ENCODE measurements at places on chromosomes 11 and 22. TPM values are rescaled to one million over a fixed set of nuclear protein-coding genes. Genes with fewer than 3 reads are reported as not detected.

DNA sequence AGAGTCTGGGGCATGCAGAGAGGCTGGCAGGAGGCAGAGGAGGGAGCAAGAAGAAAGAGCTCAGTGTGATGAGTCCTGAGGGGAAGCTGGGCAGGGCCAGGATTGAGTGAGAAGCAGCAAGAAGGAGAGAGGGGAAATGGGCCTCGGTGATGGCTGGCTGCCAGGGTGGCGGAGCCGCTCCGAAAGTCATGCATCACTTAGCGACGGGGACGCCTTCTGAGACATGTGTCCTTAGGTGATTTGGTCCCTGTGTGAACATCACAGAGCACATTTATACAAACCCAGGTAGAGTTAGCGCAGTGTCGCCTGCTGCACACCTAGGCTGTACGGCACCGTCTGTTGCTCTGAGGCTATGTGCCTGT lies 15.1 kb downstream of the TBC1D22A start:
- DNase-seq, result no peak

MAP6 gene
- 0.44 TPM for total RNA-seq

PARVG gene
- total RNA-seq, result not detected

DNA sequence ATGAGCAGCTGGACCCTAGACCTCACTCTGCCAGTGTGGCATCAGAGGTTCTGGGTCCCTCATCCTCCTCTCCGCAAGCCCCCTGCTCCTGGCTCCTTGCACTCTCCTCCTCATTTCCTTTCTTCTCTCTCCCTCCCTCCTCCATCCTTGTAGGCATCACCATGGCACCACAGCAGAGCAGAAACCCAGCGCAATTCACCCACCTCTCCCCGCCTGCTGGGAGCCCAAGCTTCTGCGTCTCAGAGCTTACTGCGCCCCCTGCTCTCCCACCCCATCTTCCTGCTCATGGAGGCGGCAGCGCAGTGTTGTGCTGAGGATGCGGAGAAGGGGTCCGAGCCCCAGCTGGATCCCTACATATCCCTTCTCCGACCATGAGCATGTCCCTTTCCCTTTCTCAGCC lies 1.7 kb downstream of the CHRM1 start:
- no peak for DNase-seq

DNA sequence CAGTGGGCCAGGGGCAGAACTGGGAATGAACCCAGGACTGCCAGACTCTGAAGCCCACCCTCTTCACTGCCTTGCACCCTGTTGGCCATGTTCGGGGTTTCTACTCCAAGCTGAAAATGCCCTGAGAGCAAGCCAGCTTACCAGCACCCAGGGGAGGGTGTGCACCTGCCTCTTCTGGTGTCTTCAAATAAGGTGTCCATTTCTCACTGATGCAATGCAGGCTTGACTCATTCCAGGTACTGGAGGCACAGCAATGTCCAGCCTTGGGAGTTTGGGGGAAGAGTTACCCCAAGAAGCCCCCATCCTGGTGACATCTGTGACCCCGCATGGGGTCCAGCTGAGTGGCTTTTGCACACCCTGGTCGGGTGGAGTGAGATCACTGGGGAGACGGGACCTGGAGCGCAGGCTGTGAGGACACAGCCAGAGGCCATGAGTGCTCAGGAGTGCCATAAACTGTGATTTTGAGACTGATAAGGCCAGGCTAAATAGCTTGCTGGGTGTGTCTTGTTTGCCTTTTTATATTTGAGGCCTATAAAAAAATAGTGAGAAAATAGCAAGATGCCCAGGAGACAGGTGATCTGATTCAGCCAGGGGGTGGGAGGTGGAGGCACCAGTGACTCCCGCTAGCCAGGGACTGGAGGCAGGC lies 4.6 kb upstream of the CERK start:
- DNase-seq, result no peak

DNA sequence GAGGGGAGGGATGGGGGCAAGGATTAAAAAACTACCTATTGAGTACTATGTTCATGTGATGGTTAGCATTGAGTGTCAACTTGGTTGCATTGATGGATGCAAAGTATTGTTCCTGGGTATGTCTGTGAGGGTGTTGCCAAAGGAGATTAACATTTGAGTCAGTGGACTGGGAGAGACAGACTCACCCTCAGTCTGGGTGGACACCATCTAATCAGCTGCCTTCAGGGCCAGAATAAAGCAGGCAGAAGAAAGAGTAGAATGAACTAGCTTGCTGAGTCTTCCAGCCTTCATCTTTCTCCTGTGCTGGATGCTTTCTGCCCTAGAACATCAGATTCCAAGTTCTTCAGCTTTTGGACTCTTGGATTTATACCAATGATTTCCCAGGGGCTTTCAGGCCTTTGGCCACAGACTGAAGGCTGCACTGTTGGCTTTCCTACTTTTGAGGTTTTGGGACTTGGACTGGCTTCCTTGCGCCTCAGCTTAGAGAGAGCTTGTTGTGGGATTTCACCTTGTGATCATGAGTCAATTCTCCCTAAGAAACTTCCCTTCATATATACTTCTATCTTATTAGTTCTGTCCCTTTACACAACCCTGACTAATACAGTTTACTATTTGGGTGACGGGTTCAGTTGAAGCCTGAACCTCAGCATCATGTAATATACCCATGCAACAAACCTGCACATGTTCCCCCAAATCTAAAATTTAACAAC lies 70.2 kb downstream of the MTNR1B start:
- no peak for DNase-seq

DNA sequence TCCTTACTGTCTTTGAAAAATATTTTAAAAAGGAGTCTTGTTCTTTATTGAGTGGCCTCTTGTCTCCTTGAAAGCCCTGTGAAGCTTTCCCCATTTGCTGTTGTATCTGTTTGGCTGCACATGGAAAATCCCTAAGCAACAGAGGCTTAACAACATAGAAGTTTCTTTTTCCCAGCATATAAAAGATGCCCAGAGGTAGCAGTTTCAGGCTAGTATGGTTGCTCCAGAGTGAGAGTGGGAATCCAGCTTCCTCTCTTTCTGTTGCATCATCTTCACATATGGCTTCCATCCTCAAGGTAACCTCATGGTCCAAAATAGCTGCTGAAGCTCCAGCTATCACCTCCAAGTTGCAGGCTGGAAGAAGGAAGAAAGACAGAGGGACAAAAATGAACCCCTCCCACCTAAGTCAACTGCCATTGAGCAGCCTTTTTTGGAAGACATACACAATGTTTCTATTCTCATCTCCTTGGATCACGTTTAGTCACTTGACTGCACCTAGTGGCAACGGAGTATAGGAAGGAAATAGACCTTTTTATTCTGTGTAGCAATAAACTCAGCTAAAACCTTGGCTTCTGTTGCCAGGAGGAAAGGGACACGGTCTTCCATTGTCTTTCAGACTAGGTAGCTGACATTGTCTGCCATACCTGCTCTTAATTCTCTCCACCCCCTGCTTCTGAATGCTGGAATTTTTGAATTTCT lies 5.3 kb downstream of the CSF2RB start:
- DNase-seq, result peak; percentile 39

GRCh38 chr11:35861191-35861590 lies 82.7 kb upstream of the LDLRAD3 start:
- DNase-seq, result no peak

All from H7 (cell line).